ENCODE measurements at places on chromosomes 2 and 18. TPM values are rescaled to one million over a fixed set of nuclear protein-coding genes. Genes with fewer than 3 reads are reported as not detected.

DNA sequence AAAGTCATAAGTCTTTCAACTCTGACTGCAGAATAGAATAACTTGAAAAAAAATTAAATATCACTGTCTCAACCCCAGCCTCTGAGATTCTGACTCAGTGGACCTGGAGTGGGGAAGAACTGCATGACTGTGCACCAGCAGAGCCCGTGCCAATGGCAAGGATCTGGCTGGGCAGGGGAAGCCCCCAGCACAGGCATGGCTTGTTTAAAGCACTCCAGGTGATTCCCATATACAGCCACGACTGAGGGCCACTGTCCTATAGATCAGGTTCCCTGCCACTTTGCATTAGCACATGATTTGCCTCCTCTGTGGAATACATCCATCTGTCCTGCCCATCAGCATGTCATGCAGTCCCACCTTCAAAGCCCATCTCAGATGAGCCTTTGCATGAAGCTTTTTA is 45.9 kb upstream of the NCK2 start:
- DNase-seq: no peak

- no peak for DNase-seq
Observed at GRCh38 chr2:122831649-122832048, 1076.2 kb downstream of the TSN start.

The DCTN1 gene
- 126 TPM for total RNA-seq

The PLCL1 gene
- not detected for total RNA-seq

DNA sequence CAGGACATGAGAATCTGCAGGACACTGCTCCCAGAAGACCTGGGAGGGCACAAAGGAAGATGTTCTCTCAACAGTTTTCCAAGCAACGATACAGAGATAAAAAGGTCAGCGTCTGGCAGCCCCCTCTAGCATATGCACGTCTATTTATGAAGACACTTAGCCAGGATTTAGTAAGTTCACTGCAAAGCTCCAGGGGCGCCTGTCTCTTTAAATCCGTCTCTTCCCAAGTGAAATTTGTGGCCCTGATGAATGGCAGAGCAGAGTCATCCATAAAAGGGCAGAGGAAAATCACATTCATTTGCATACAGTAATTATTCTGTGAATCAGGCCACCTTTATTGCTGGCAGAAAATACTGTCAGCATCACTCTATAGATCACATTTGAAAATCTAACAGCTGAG is 390.9 kb upstream of the SMIM21 start:
- DNase-seq: no peak

DNA sequence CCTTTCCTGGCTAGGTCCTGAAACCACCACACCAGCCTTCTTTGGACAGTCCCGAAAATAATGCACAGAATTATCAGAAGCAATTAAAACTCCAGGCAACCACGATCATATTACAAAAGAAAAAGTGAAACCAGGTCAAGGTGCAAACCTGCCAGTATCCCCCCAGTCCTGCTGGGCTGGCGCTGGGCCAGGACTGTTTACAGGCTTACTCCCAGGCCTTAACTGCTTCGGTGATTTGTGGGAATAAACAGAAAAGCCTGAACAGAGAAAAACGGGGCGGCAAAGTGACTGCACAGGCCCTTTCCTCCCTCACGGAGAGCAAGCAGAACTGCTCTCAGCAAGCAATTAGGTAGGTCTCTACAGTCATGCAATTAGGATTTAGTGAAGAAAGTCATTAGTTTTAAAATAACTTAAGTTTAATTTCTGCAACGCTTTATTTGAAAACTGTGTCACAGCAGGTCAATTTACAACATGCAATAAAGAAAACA is 1.3 kb downstream of the HDAC4 start:
- DNase-seq: peak; percentile 15

- no peak for DNase-seq
Observed at GRCh38 chr2:223055140-223055539, 3.1 kb downstream of the KCNE4 start.

DNA sequence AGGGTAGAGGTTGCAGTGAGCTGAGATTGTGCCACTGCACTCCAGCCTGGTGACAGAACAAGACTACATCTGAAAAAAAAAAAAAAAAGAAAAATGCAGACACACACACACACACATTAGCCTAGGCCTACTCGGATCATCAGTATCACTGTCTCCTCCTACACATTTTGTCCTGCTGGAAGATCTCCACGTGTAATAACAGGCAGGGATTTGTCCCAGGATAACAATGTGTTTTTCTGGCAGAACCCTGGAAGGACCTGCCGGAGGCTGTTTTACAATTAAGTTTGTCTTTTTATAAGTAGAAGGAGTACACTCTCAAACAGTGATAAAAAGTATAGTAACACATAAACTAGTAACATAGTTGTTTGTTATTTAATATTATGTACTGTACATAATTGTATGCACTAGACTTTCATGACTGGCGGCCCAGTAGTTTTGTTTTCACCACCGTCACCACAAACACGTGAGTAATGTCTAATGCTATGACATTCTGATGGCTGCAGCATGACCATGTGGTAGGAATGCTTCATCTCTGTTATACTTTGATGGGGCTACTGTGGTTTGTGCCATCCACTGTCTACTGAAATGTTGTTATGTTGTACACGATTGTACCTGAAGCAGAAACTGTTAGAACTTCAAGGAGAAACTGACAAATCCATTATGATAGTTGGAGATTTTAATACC is 130.6 kb downstream of the ATP9B start:
- peak; percentile 70 for DNase-seq

The DSG1 gene
- total RNA-seq: not detected

- no peak for DNase-seq
Observed at GRCh38 chr18:23669804-23670405, 7.2 kb upstream of the ANKRD29 start.

DNA sequence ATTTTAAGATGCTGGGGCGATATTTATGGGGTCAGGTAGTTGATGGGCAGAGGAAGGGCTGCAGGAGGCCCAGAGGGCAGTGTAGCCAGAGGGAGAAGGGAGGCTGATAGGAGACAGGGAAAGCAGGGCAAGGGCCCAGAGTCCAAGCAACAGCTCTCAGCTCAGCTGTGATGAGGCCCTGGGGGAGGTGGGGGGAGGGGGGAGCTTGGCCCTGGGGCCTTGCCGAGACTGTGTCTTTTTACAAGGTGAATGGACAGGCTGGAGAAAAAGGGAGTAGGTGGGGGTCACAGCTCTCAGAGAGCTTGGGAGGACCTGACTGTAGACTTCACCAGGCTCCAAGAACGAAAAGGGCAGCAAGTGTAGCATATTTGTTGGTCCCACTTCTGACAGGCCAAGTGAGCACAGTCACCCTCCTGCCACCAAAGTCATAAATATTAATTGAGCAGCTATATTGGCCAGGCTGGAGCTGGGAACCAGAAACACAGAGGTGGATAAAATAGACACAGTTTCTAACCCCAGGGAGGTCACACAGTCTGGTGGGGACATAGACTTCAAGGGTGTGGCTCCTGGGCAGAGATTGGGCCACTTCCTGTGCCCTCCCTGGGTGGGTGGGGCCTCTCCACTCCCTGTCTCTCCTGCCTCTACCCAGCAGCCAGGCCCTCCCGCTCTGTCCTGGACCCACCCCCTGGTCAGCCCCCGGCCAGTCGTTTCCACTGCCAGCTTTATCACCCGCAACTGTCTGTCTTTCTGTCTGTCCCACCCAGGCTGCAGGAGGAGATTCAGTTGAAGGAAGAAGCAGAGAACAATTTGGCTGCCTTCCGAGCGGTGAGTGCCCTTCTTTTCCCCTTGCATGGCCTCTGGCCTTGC is 1.4 kb downstream of the DES start:
- DNase-seq: peak; percentile 31

The CD226 gene
- total RNA-seq: 0.38 TPM

DNA sequence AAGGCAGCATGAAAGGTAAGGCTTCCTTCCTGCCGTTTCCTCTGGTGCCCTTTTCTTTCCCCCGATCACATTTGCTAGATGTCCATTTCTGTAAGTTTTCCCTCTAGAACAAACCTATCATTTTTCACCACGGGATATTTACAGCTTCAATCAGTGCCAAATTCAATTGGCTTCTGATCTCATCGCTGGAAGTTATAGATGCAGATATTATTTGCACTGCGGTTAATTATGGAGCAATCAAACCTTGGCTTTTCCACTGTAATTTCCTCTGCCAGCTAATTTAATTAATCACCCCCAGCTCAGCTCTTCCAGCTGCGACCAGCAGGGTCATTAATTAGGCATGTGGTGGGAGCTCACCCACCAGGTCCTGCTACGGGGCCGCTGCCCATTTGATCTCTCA is 86.1 kb downstream of the GBX2 start:
- DNase-seq: no peak

- DNase-seq: peak; percentile 3
Observed at GRCh38 chr2:163259489-163259888, 420.9 kb upstream of the KCNH7 start.

DNA sequence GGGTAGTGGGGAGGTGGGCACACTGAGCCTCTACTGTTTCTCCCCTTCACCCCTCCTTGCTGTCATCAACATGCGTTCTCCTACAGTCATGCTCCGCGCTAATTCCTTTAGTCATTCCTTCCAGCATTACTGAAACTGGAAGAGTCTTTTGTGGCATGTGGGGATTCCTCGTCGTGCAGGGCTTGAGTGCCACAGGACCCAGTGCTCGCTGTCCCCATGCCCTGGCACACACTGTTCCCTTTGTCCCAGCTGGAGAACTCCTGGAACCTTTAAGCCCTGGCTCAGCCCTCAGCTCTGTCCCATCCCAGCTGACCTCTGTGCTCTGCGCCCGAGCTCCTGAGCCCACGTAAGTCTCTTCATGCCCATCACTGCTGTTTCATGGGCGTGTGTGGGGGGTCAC is 42.1 kb downstream of the ODC1 start:
- DNase-seq: no peak

DNA sequence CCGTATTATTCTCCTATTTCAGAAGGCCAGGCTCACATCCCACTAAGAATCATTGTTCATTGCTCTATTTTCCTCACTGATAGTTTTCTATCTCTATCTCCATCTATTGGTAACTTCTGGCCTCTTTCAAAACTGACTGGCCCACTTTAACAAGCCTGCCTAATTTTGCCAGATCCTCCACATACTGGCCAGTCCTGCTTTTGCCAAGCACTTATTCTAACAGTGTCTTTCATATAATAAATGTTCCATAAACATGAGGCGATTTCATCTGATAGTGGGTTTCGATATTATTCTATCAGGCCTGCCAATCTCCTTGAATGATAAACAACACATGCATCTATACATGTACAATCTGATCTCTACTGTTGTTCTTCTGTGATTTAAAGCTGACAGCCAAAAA is 125.9 kb upstream of the KCNH7 start:
- no peak for DNase-seq

GRCh38 chr18:46324087-46324955 is 220.1 kb downstream of the HAUS1 start:
- peak; percentile 65 for DNase-seq

DNA sequence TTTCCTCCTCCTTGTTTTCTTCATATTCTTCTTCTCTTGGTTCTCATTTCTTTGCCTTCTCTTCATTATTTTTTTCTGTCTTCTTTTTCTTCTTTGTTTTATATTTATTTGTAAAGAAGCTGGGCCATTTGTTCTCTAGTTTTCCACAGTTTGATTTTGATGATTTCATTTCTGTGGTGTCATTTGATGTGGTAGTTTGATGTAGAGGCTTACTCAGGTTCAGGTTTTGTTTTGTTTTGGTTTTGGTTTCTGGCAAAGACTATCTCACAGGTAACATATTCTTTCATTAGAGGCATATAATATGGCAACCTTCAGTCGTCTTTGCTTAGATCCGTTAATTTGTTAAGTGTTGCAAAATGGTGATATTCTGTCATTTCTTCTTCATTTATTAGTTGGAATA is 75.3 kb downstream of the BABAM2 start:
- DNase-seq: no peak

- peak; percentile 75 for DNase-seq
Observed at GRCh38 chr2:38170067-38170466, 94.1 kb upstream of the CYP1B1 start.

- no peak for DNase-seq
Observed at GRCh38 chr2:191029280-191029950, 15.4 kb upstream of the STAT1 start.

DNA sequence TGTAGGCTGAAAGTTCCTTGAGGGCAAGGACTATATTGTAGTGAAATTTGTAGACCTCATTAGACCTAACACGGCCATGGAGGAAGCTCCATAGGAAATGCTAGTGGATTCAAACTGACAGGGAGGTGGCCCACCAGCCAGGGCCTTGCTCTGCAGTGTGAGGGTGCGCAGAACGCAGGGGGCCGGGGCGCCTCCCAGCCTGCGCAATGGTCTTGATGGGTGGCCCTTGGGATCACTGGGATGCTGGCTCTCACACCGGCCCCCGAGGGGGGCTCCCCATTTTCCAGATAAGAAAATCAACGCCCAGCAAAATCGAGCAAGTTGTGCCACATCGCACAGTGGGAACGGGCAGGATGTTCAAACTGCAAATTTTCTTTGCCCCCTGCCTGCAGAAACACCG is 655.4 kb downstream of the GALR1 start:
- DNase-seq: no peak

DNA sequence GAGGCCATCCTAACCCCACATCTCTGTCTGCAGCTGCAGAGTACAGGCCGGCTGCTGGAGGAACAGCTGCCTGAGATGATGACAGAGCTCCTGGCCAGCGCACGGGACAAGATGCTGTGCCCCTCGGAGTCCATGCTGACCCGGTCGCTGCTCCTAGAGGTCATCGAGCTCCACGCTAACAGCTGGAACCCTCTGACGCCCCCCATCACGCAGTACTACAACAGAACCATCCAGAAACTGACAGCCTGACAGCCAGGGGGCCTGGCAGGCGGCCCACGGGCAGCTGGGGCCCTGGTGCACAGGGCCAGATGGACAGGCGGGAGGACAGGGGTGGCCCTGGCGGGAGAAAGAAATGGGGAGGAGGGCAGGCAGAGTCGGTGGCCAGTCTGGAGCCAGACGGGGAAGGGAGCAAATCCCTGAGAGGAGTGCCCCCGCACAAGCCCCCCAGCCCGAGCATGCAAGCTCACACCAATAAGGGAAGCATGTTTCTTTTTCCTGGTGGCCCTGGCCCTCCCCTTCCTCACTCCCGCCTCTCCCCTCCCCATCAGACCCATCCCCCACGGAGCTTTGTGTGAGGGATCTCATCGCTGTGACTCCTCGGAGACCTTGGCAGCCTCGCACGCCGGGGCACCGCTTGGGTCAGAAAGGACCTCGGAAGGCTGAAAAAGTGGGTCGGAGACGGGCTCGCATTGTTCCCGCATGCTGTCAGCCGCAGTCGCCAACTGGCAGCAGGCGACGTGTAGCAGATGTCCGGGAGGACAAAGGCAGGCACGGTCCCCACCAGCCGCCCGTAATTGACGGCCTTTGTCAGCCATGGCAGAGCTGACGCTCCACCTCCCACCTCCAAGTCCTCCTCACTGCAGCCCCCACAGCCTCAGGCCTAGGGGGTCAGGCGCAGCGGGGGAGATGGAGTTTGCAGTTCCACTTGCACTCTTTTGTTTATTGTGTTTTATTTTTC is 91.2 kb downstream of the SMAD7 start:
- DNase-seq: no peak
